ENCODE measurements at places on chromosomes 12 and 14.

DNA sequence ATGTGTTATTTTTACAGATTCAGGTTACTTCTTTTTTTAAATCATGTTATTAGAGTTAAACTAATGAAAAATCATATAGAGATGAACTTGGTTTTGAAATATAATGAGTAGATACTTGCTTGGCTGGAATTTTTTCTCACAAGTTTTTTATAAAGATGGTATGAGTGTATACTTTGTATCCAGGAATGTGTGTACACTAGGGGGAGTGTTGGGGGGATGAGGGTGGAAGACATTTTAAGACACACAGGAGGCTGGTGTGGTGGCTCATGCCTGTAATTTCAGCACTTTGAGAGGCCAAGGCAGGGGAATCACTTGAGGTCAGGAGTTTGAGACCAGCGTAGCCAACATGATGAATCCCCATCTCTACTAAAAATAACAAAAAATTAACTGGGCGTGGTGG, 23.2 kb downstream of the PPM1A start:
- no peak for DNase-seq

DNA sequence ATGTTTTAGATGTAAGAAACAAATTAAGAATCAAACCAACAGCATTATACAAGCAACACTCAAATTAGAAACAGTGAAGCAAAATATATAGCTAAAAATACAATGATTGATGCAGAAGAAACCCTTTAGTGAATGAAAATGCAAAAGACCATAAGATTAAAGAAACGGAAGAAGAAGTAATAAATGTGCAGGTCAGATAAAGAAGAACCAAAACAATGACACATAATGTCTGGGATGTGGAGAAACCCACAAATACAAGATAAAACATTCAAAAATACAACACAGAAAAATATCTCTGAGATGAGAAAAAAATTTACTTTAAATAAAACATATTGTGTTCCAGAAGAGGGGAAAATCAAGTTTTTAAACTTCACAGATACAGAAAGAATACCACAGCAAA, 73.4 kb upstream of the AVPR1A start:
- DNase-seq: no peak

DNA sequence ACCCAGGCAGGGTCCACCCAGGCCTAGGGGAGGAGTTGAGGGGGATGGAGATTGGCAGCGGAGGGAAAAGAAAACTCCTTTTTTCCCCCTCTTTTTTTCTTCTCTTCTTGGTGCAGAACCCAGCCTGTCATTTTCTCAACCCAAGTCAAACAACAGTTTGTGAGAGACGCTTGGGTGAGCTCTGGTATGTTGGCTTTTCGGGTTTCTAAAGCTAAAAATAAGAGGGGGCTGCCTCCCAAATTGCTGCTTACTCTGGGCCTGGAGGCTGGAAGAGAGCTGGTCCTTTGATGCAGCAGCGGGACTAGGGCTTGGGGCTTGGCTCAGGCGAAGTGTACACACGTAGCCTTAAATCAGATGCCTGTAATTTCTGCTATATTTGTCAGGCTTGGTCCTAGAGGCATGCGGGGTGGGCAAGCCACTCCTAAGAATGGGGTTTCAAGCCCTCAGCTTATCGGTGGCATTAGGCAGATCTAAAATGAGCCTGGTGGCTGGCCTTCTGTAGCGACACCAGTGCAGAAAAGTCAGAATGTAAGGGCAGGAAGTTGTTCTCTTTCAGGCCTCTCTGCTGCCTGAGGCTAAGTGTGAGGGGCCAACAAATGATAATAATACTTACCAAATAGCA, 816 bp upstream of the SLC8A3 start:
- no peak for DNase-seq

DNA sequence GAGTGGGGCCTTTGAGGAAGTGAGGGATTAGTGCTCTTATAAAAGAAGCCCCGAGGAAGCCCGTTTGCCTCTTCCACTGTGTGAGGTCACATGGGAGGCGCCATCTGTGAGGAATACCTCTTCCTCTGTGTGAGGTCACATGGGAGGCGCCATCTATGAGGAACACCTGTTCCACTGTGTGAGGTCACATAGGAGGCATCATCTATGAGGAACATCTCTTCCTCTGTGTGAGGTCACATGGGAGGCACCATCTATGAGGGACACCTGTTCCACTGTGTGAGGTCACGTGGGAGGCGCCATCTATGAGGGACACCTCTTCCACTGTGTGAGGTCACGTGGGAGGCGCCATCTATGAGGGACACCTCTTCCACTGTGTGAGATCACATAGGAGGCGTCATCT, 69.7 kb downstream of the SLC24A4 start:
- DNase-seq: no peak

DNA sequence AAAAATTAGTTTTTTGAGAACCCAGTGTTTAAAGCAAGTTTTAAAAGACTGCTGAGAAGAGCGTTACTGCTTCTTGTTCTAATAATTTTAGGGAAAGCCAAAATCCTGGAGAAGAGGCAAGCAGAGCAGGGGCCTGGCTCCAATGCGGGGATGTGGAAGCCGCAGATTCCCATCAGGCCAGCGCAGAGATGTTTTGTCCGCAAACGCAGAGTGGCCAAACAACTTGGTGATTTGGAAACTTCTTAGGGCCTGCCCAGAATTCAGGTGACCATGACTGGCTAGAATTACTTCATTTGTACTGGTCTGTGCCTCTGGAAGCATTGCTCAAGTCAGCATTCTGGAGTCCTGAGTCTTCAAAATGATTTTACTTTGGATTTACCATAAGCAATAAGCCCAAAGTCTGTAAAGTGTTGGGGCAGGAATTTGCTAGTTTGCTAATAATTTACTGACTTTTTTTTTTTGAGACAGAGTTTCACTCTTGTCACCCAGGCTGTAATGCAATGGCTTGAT, 208.4 kb downstream of the PPM1H start:
- no peak for DNase-seq

GRCh38 chr14:52267501-52268278, at the start of gene PTGDR:
TSS of gene PTGDR (plus strand) at chr14:52267698. CDS start at chr14:52267815, 117 bp downstream.
- DNase-seq: no peak
